ENCODE measurements at places on chromosomes 16 and 17. TPM values are rescaled to one million over a fixed set of nuclear protein-coding genes. Genes with fewer than 3 reads are reported as not detected.

- no peak overlapping the region for H3K4me3 ChIP-seq
- no peaks in the 10 kb centered on the region for H3K4me1 ChIP-seq
- no peak for DNase-seq
- H3K27me3 ChIP-seq = no peaks in the 10 kb centered on the region
- H3K36me3 ChIP-seq = no peaks in the 10 kb centered on the region
- H3K27ac ChIP-seq = no peak overlapping the region
These were observed 7.5 kb downstream of the N4BP1 start for GRCh38 chr16:48602356-48603014.

- H3K27ac ChIP-seq = no peak overlapping the region
- no peaks in the 10 kb centered on the region for H3K4me1 ChIP-seq
- H3K27me3 ChIP-seq = peaks cover 16% of the 10 kb centered on the region
- no peak overlapping the region for H3K4me3 ChIP-seq
- no peaks in the 10 kb centered on the region for H3K36me3 ChIP-seq
These were observed 215.3 kb downstream of the C16orf95 start for GRCh38 chr16:87101903-87102302.

DNA sequence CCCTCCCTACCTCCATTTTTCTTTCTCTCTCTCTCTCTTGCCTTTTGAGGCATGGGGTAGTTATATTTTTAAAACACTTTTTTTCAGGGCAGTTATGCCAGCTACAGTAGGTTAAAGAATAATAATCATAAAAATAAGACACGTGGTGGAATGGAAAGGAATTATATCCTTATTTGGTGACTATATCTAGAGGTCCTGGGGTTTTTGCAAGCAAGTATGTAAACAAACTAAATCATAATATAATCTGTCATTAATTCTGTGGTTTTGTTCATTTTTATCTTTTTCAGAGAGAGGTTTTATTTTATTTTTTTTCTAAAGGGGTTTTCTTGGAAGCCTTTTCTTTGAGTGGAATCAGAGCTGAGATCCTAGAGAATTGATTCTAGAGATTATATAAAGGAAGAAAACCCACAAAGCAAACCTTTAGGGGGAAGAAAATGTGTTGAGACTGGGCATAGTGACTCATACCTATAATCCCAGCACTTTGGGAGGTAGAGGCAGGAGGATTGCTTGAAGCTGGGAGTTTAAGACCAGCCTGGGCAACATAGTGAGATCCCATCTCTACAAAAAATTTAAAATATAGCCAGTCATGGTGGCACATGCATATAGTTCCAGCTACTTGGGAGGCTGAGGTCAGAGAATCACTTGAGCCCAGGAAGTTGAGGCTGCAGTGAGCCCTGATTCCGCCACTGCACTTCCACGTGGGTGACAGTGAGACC, 53.2 kb downstream of the NQO1 start:
- H3K27ac ChIP-seq = no peak overlapping the region
- H3K36me3 ChIP-seq = peaks cover 11% of the 10 kb centered on the region
- H3K27me3 ChIP-seq = no peaks in the 10 kb centered on the region
- no peak overlapping the region for H3K4me3 ChIP-seq
- no peak for DNase-seq
- H3K4me1 ChIP-seq = no peaks in the 10 kb centered on the region

DNA sequence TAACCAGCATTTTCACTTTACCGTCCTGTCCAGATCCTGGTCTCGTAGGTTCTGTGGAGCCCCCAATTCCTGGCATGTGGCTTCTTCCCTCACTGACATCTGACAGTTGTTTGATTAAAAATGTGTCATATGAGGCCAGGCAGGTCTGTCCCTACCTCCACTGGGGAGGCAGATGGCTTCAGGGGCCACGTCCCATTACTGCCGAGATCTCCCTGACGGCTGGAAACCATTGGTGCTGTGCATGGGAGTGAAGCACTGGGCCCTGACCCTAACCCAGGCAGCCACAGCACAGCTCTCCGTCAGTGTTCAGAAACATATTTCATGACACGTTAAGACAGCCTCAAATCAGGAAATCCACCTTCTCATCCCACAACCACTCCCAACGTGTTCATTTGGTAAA, 77.5 kb downstream of the GNAO1 start:
- H3K27me3 ChIP-seq = peaks cover 4% of the 10 kb centered on the region
- H3K27ac ChIP-seq = no peak overlapping the region
- no peaks in the 10 kb centered on the region for H3K4me1 ChIP-seq
- DNase-seq = no peak
- H3K4me3 ChIP-seq = no peak overlapping the region
- no peaks in the 10 kb centered on the region for H3K36me3 ChIP-seq

DNA sequence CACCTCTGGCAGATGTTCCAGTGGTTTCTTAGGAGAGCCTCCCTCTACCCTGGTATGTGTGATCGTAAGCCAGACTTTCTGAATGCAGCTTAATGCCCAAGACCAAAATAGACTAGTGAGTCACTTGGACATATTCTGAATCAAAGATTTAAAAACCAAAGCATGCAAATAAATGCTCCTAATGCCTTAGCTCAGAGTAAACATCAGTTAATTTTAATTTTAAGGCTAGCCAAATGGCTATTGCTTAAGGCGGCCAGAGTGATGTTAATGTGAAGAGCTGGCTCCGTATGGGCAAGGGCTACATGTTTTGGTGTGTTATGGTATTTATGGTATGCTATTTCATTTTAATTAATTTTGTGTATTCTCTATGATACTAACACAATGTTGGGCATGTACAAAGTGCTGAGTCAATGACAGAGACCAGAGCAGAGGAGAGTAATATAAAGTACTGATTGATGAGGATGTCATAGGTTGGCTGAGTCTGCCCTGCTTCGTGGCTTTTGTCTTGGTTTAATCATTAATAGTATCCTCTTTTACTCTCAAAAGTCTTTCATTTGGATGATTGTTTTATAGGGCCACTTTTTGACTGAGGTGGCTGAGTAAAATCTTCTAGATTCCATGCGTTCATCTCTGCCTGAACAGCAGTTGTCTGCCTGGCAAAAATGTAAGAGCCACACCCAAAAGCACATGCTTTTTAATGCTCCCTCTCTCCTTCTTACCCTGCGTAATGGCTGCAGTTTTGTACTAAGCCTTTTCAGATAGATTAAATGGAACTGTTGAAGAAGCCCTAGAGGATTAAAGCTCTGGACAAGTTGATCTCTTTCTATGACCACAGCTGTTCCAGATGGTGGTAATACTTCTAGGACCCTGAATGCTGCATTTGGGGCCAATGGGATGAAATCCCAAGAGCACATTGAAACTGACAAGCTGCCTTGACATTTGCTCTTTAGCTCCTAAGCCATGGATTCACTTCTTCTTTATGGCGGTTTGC, 59.6 kb downstream of the MAP2K6 start:
- H3K4me3 ChIP-seq = no peak overlapping the region
- no peaks in the 10 kb centered on the region for H3K36me3 ChIP-seq
- H3K4me1 ChIP-seq = no peaks in the 10 kb centered on the region
- no peak overlapping the region for H3K27ac ChIP-seq
- H3K27me3 ChIP-seq = no peaks in the 10 kb centered on the region
- no peak for DNase-seq

- peak overlapping the region; percentile 97 for H3K27ac ChIP-seq
- H3K36me3 ChIP-seq = peaks cover 2% of the 10 kb centered on the region
- peaks cover 54% of the 10 kb centered on the region for H3K4me1 ChIP-seq
- no peaks in the 10 kb centered on the region for H3K27me3 ChIP-seq
- H3K4me3 ChIP-seq = peak overlapping the region; percentile 48
- peak; percentile 93 for DNase-seq
These were observed 3.4 kb upstream of the NTN3 start for GRCh38 chr16:2467528-2468232.

GRCh38 chr16:2075631-2076030, 27.8 kb downstream of the TSC2 start:
- no peaks in the 10 kb centered on the region for H3K4me1 ChIP-seq
- H3K36me3 ChIP-seq = peaks cover 4% of the 10 kb centered on the region
- no peak overlapping the region for H3K27ac ChIP-seq
- no peak for DNase-seq
- H3K27me3 ChIP-seq = no peaks in the 10 kb centered on the region

GRCh38 chr16:59440-60059, 5.9 kb downstream of the SNRNP25 start:
- peaks cover 22% of the 10 kb centered on the region for H3K36me3 ChIP-seq
- no peak overlapping the region for H3K4me3 ChIP-seq
- no peaks in the 10 kb centered on the region for H3K4me1 ChIP-seq
- H3K27me3 ChIP-seq = no peaks in the 10 kb centered on the region

DNA sequence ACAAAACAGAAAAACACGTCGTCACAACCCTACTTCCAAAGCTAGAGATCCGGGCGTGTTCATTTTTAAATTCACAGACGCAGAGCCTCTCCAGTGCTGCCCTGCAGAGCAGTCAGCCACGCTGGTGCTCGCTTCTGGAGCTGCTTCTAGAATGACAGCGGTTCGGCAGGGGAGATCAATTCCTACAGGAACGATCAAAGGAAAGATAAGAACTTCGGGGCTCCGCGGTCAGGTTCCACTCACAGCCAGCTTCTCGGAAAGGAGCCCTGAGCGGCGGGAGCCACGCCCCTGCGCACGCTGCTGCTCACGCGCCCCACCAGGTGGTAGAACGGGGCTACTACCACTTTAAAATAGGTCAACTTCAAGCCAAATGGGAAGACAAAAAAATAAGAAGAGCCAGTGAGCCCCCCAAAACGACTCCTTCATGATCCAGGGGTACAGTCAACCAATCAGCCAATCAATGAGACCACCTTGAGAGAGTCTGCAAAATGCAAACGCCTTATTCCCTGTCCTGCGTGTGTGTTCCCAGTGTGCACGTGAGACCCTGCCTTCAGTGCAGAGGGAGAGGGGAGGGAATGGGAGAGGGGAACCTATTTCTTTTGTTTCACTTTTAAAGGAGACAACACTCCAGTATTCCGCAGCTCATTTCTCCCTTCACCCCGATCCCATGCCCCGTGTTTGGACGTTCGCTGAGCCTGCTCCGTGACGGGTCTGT, 209.7 kb downstream of the RBFOX3 start:
- peaks cover 72% of the 10 kb centered on the region for H3K27me3 ChIP-seq
- no peaks in the 10 kb centered on the region for H3K4me1 ChIP-seq
- H3K36me3 ChIP-seq = no peaks in the 10 kb centered on the region

DNA sequence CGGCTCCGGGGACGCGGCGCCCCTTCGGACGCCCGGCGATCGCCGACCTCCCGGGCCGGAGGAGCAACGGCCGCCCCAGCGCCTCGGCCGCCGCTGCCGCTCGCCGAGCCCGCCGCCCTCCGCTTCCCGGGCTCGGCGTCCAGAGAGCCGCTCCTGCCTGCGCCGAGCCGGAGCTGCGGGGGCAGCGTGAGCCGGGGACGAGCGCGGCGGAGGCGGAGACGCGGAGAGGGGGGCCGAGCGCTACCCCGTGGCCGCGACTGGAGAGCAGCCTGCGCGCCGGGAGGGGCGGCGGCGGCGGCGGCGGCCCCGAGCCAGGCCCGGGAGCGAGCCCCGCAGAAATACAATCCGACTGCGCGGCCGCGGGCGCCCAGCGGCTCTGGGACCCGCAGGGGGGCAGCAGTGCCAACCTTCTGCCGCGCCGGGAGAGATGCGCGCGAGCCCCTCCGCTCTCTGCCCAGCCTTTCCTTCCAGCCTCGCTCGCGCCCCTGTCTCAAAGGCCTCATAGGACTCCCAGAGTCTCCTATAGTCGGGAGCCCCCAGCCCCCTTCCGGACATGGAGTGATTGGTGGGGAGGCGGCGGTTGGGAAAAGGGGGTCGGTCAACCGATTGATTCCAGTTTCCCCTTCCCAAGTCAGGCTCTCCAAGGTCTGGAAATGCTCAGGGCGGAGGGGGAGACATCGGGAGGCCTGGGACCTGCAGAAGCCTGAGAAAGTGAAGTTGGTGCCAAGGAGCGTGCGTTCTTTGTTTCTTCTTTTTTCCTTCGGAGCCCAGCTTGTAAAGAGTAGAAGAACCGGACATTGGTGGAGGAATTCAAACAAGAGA, 1.0 kb upstream of the SDK2 start:
- peak; percentile 61 for DNase-seq
- no peak overlapping the region for H3K27ac ChIP-seq
- H3K4me1 ChIP-seq = peaks cover 32% of the 10 kb centered on the region
- peak overlapping the region; percentile 46 for H3K4me3 ChIP-seq
- no peaks in the 10 kb centered on the region for H3K36me3 ChIP-seq

DNA sequence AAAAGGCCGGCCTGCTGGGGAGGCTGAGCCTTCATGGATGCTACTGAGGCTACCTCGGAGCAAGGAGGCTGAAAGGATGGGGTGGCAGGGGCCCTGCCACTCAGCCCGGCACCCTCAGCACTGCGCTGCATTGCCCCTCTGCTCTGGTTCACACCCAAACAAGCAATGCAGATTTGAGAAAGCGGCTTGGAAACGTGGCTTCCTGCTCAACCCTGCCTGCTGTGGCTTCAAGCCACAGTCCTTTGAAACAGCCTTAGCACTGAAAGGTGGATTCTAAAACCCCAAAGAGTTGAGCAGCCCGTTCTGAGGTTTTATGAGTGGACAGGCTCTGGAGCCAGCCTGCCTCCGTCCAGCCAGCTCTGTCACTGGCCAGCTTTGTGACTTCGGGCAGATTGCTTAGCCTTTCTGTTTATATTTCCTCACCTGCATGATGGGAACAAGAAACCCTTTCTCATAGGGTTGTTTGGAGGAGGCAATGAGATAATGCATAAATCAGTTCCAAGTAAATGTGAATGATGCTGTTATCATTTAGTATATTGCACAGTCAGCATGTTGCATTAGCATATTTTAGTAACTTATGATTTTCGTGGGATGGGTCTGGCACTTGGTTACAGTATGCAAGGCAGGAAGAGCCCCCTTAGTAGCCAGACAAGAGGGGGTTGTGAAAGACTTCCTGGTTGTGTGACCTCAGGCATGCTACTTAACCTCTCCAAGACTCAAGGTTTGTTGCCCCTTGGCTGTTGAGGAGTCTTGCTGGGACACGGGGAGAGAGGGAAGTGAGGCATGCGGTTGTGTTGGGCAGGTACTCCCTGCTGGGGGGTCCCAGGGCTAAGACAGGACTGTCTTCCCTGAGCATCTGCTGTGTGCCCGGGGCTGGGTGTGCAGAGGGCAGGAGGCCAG, 23.6 kb downstream of the CRISPLD2 start:
- H3K27ac ChIP-seq = no peak overlapping the region
- H3K27me3 ChIP-seq = no peaks in the 10 kb centered on the region
- no peaks in the 10 kb centered on the region for H3K36me3 ChIP-seq

GRCh38 chr16:10888320-10888937, 11.4 kb downstream of the CIITA start:
- DNase-seq = no peak
- H3K36me3 ChIP-seq = no peaks in the 10 kb centered on the region
- H3K27me3 ChIP-seq = peaks cover 18% of the 10 kb centered on the region
- H3K4me1 ChIP-seq = no peaks in the 10 kb centered on the region
- no peak overlapping the region for H3K27ac ChIP-seq
- H3K4me3 ChIP-seq = no peak overlapping the region

DNA sequence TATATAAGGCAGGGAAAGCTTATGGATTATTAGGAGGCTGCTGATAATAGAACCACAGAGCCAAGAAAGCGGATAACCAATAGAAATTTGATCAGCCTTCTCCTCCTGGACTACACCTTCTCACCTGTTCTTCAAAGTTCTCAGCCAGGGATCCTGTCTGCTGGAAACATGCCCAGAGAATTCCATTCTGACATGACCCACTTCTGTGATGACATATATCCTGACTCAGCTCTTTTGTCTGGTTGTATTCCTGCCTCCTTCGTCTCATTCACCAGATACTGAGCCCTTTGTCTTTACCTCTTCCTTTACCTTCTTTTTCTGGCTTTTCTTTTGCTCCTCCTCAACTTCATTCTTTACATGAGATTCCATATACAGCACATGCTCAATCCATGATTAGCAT, 576.1 kb downstream of the CDH11 start:
- H3K4me3 ChIP-seq = no peak overlapping the region
- H3K27me3 ChIP-seq = no peaks in the 10 kb centered on the region
- no peaks in the 10 kb centered on the region for H3K4me1 ChIP-seq
- DNase-seq = no peak
- no peak overlapping the region for H3K27ac ChIP-seq

The CNTD1 gene
- not detected for total RNA-seq

The FOXC2 gene
- total RNA-seq = 0.13 TPM

The MEIOC gene
- 0.44 TPM for total RNA-seq

The CD300LB gene
- total RNA-seq = not detected

The PRAC2 gene
- total RNA-seq = 25.5 TPM

The GOSR2 gene
- total RNA-seq = 34.5 TPM
